HepG2 (cell line): ENCODE measurements at places on chromosomes 6 and 20. TPM values are rescaled to one million over a fixed set of nuclear protein-coding genes. Genes with fewer than 3 reads are reported as not detected.

The MAP3K5 gene
- polyA plus RNA-seq, result not detected in 2 replicates

The SLC26A8 gene
- 0.42 and 0.46 TPM in 2 replicates for polyA plus RNA-seq

The SYCP2L gene
- polyA plus RNA-seq, result 0.37 and 0.54 TPM in 2 replicates

The RBM38 gene
- 24.2 and 30.0 TPM in 2 replicates for polyA plus RNA-seq

GRCh38 chr20:48384147-48384818 lies 443.5 kb downstream of the PREX1 start:
- H3K27ac ChIP-seq, result no peak overlapping the region
- H3K4me1 ChIP-seq, result peaks cover 61% of the 10 kb centered on the region
- no peak for DNase-seq
- H3K27me3 ChIP-seq, result no peaks in the 10 kb centered on the region
- H3K36me3 ChIP-seq, result no peaks in the 10 kb centered on the region
- H3K4me3 ChIP-seq, result no peak overlapping the region

- H3K27me3 ChIP-seq, result peaks cover 50% of the 10 kb centered on the region
- H3K36me3 ChIP-seq, result no peaks in the 10 kb centered on the region
- H3K4me1 ChIP-seq, result peaks cover 15% of the 10 kb centered on the region
- no peak overlapping the region for H3K4me3 ChIP-seq
- DNase-seq, result no peak
- H3K27ac ChIP-seq, result no peak overlapping the region
Measured at GRCh38 chr20:57208198-57208597, 58.2 kb downstream of the BMP7 start.

GRCh38 chr6:85396159-85396808 lies 53.6 kb upstream of the NT5E start:
- H3K36me3 ChIP-seq, result no peaks in the 10 kb centered on the region
- no peak overlapping the region for H3K27ac ChIP-seq
- peaks cover 67% of the 10 kb centered on the region for H3K4me1 ChIP-seq
- no peak overlapping the region for H3K4me3 ChIP-seq

The RIN2 gene
- 5.1 and 6.3 TPM in 2 replicates for polyA plus RNA-seq

The PLCB4 gene
- polyA plus RNA-seq, result 0.01 and 0.03 TPM in 2 replicates

The HLA-DMA gene
- 0.70 and 1.7 TPM in 2 replicates for polyA plus RNA-seq

DNA sequence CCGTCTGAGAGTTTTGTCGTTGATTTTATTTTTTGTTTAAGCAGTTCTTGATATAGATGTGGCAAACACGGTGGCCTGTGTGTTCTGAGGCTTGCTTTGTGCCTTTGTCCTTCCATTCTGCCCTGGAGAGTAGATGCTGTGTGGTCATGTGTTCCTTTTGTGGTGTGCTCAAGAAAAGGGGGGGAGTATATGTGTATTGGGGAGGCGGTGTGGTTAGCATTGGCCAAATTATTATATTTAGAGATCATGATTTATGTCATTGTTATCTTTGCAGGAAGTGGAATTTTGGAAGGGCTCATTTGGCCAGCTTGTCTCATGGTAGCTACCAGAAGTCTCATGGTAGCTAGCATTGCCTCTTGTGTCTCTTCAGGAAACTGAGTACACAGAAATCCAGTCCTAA lies 16.4 kb downstream of the RREB1 start:
- peaks cover 53% of the 10 kb centered on the region for H3K36me3 ChIP-seq
- no peak overlapping the region for H3K4me3 ChIP-seq
- DNase-seq, result no peak
- H3K4me1 ChIP-seq, result peaks cover 55% of the 10 kb centered on the region

DNA sequence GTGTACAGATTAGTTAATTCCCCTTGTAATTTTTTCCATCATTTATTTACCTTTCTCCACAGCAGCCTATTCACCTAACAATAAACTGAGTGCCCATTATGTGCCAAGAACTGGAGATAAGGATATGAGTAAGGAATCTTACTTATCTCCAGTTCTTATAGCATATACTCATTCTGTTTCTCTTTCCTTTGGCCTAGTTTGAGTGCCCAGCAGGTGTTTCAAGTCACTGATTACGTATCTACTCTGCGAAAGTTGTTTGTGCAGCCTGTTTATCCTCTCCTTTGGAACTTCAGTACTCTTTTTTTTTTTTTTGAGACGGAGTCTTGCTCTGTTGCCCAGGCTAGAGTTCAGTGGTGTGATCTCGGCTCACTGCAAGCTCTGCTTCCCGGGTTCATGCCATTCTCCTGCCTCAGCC lies 17.3 kb upstream of the POU5F1 start:
- H3K27ac ChIP-seq, result no peak overlapping the region
- no peaks in the 10 kb centered on the region for H3K36me3 ChIP-seq
- H3K27me3 ChIP-seq, result no peaks in the 10 kb centered on the region
- DNase-seq, result no peak
- no peak overlapping the region for H3K4me3 ChIP-seq

- H3K27ac ChIP-seq, result no peak overlapping the region
- DNase-seq, result no peak
- no peaks in the 10 kb centered on the region for H3K4me1 ChIP-seq
- no peaks in the 10 kb centered on the region; the same call in 2 of the 3 replicates for H3K27me3 ChIP-seq
Measured at GRCh38 chr6:14857501-14857900, 388.4 kb upstream of the JARID2 start.

The DOK5 gene
- polyA plus RNA-seq, result not detected in 2 replicates

- H3K27ac ChIP-seq, result no peak overlapping the region
- no peaks in the 10 kb centered on the region for H3K4me1 ChIP-seq
- no peaks in the 10 kb centered on the region for H3K36me3 ChIP-seq
- no peaks in the 10 kb centered on the region for H3K27me3 ChIP-seq
Measured at GRCh38 chr20:16352751-16353416, 220.4 kb downstream of the KIF16B start.

DNA sequence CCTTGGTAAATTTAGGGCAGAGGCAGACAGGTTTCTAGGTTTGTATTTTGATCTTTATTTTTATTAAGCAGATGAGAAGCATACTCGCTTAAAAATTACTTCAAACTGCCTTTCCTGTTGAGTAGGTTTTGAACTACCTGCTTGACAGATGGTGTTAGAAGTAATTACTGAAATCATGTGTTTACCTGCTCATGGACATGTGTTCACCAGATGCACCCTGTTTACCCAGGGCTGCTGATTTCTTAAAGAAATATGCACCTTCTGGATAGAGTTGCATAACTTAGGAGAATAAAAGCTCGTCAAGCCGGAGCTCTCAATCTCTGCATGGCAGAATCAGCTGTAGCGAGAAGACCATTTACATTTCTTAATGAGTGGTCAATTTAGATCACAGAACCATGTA lies 165.1 kb downstream of the CDKAL1 start:
- no peaks in the 10 kb centered on the region for H3K36me3 ChIP-seq
- DNase-seq, result no peak
- H3K27ac ChIP-seq, result no peak overlapping the region
- H3K27me3 ChIP-seq, result no peaks in the 10 kb centered on the region
- no peaks in the 10 kb centered on the region for H3K4me1 ChIP-seq

DNA sequence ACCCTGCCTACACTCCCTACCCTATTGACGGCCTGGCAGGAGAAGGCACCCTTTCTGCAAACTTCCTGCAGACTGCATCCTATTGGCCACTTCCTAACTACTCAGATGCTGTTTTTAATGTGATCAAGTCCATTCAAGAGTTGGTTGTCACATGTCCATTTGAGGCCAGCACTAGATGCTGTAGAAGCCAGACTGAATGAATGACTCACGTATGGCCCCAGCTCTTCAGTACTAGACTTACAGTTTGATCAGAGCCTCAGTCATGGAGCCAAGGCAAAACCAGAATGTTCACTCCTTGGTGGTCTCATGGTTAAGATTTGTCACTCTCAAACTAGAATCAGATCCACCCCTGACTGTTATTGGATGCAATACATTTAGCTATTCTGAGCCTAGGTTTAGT lies 101.7 kb downstream of the OPRM1 start:
- no peaks in the 10 kb centered on the region; the same call in 1 of the 2 replicates for H3K27me3 ChIP-seq
- no peak overlapping the region for H3K27ac ChIP-seq
- DNase-seq, result no peak
- H3K36me3 ChIP-seq, result no peaks in the 10 kb centered on the region
- H3K4me1 ChIP-seq, result no peaks in the 10 kb centered on the region
- no peak overlapping the region for H3K4me3 ChIP-seq

DNA sequence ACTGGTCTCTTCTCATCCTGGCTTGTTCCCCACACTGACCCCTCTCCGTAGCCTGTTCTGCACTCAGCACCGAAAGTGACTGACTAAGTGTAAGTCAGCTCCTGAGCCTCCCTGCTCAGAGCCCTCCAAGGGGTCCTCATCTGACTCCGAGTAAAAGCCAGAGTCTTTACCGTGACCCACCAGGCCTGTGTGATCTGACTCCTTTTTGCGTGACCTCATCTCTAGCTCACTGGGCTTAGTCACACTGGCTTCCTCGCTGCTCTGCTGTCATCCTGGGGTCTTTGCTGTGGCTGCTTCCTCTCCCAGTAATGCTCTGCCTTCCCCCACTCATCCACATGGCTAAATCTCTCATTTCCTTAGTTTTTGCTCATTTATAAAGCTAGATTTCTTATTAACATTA lies 116.6 kb downstream of the PLCB4 start:
- no peaks in the 10 kb centered on the region for H3K4me1 ChIP-seq
- no peak overlapping the region for H3K4me3 ChIP-seq
- no peak for DNase-seq
- H3K36me3 ChIP-seq, result no peaks in the 10 kb centered on the region

DNA sequence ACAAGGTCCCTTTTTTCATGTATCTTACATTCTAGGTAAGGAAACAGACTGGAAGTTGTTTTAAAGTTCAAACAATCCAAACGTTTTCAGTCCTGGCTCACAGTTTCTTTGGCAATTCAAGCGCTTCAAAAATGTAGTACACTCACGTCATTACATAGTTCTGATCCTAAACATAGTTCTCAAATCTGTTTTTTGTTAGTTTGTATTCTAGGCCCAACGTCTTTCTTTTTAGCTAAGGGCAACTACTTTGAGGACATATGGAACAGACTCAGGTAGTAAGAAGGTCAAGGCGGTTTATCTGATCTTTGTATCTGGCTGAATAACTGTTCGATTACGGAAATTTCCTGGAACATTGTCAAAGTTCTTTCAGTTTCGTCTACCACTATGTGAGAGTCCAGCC lies 36.9 kb upstream of the PLCB4 start:
- H3K27me3 ChIP-seq, result no peaks in the 10 kb centered on the region
- no peak overlapping the region for H3K4me3 ChIP-seq
- H3K36me3 ChIP-seq, result no peaks in the 10 kb centered on the region
- no peaks in the 10 kb centered on the region for H3K4me1 ChIP-seq
- H3K27ac ChIP-seq, result no peak overlapping the region

DNA sequence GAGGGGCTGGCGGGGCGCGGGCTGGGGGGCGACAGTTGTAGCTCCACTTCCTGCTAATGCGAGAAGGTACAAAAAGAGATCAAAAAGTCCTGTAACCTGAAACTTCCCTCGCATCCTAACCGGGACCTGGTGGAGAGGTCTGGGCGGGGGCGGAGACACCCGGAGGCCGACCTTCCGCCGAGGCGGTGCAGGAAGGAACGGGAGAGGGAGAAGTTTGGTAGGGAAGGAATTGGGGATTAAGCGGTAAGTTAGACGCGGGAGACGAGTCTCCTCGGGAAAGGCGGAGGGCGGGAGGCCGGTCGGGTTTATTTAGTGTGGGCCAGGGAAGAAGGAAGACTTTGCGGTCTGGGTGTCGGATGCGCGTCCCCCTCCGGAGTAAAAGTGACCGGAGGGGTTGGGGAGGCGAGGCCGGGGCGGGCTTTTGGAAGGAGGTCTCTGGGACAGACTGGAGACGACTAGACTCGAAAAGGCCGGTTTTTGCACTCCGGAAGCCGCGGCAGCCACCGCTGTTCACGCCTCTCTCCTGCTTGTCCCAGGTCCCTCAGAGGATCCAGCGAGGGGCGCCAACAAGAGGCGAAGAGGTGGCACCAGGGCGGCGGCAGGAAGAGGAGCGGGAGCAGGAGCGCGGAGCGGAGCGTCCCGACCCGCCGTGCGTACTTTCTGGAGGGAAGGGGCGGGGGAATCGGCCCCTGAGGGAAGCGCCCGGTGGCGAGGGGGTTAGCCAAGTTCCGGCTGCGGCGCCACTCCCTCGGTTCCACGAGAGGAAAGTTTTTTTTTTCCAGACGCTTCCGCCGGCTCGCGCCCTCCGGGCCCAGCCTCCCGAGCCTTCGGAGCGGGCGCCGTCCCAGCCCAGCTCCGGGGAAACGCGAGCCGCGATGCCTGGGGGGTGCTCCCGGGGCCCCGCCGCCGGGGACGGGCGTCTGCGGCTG lies 734 bp downstream of the TPBG start:
- no peak for DNase-seq
- H3K36me3 ChIP-seq, result no peaks in the 10 kb centered on the region
- H3K27me3 ChIP-seq, result peaks cover 22% of the 10 kb centered on the region; the same call in 2 of the 3 replicates

GRCh38 chr6:17006543-17006942 lies 95.3 kb upstream of the STMND1 start:
- no peak for DNase-seq
- no peaks in the 10 kb centered on the region for H3K4me1 ChIP-seq
- H3K4me3 ChIP-seq, result no peak overlapping the region
- H3K27me3 ChIP-seq, result peaks cover 1% of the 10 kb centered on the region; the same call in 1 of the 3 replicates
- no peaks in the 10 kb centered on the region for H3K36me3 ChIP-seq
- H3K27ac ChIP-seq, result no peak overlapping the region

- no peaks in the 10 kb centered on the region for H3K36me3 ChIP-seq
- H3K4me3 ChIP-seq, result no peak overlapping the region
- no peaks in the 10 kb centered on the region for H3K27me3 ChIP-seq
Measured at GRCh38 chr6:146595972-146596731, 2.6 kb upstream of the ADGB start.

GRCh38 chr6:3261518-3261820 lies 2.7 kb downstream of the PSMG4 start:
- no peak for DNase-seq
- no peak overlapping the region for H3K4me3 ChIP-seq
- H3K36me3 ChIP-seq, result peaks cover 27% of the 10 kb centered on the region
- H3K4me1 ChIP-seq, result peaks cover 50% of the 10 kb centered on the region

GRCh38 chr6:115901896-115902295 lies 158.8 kb downstream of the FRK start:
- no peaks in the 10 kb centered on the region; the same call in 1 of the 2 replicates for H3K27me3 ChIP-seq
- no peak overlapping the region for H3K4me3 ChIP-seq
- H3K4me1 ChIP-seq, result no peaks in the 10 kb centered on the region
- no peaks in the 10 kb centered on the region for H3K36me3 ChIP-seq
- H3K27ac ChIP-seq, result no peak overlapping the region

- no peaks in the 10 kb centered on the region for H3K4me1 ChIP-seq
- peaks cover 26% of the 10 kb centered on the region; the same call in 1 of the 3 replicates for H3K27me3 ChIP-seq
- DNase-seq, result no peak
- H3K4me3 ChIP-seq, result no peak overlapping the region
- H3K27ac ChIP-seq, result no peak overlapping the region
Measured at GRCh38 chr6:6704103-6705060, 115.9 kb downstream of the LY86 start.

DNA sequence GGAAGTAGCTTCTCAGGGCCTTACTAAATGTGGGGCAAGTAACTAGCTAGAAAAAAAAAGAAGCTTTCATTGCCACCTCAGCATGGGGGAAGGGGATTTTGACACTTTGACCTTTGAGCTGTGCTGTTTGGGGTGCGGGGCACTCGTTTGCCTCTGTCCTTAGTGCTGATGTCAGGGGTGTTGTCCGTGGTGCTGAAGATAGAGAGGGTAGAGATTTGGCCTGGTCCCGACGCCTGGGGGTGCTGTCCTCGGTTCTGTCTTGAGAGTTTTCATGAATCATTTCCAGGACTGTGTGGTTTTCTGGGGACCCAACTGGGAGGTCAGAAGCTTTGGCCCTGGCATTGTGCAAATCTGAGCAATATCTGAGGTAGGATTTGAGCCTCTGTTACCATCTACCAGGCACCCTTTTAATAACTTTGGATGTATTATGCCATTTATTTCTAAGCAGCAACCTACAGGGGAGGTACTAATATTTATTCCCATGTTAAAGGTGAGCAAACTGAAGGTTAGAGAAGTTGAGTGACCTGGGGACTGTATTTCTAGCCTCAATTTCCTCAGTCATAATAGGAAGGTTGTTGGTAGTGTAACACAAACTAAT lies 78.0 kb downstream of the DLGAP4 start:
- peak; percentile 79 for DNase-seq
- peaks cover 11% of the 10 kb centered on the region for H3K27me3 ChIP-seq
- H3K36me3 ChIP-seq, result no peaks in the 10 kb centered on the region
- no peaks in the 10 kb centered on the region for H3K4me1 ChIP-seq
- no peak overlapping the region for H3K27ac ChIP-seq
